ENCODE measurements at places on chromosomes 13 and 19.
A peak's percentile ranks its signal among the peaks of the same experiment; 100 is the strongest.

- peak; percentile 50 for DNase-seq
Observed at GRCh38 chr19:35153701-35154524, 622 bp upstream of the FXYD5 start.

DNA sequence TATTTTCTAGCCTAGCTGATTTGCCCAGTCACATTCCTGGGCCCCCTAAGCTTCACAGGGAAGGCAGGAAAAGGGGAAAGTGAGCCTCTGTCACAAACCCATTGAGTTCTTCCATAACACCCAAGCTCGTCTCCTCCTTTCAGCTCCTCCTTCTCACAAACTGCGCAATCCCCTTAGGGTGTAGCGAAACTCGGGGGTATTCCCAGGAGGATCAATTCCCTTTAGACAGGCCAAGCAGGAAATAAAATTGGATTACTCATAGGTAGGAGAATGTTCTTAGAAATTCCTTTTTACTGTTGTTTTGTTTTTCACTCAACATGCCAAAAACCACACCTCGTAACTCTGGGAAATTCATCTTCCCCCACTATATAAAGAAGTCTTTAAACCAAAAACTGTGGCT is 139.3 kb downstream of the IRS2 start:
- DNase-seq, result peak; percentile 65

DNA sequence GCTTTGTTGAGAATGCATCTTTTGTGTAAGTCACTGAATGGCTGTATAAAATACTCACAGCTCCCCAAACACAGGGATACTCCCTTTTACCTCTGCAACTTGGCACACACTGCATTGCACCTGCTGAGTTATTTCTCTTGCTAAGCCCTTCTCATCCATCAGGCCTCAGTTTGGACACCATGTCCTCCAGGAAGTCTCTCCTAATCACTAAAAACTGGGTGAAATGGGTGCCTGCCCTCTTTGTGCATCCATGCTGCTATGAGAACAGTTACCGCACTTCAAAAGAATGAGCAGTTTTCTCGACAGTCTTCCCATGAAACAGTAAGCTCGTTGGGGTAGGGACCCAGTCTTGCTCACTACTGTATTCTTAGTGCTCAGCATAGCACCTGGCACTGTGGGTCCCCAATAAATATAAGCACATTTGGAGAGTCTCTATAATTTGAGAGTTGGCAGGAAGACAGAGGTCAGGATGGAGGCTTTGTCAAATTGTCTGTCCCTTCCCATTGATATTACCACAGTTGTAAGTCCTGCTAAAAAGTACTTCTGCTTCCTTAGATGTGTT is 4.6 kb upstream of the SLC25A30 start:
- DNase-seq, result no peak

- peak; percentile 92 for DNase-seq
Observed at GRCh38 chr19:53333463-53334449, at the start of gene ZNF845. Gene ZNF845, plus strand, starts transcription at chr19:53333749. Its CDS starts 7,559 bp downstream, at chr19:53341308.

DNA sequence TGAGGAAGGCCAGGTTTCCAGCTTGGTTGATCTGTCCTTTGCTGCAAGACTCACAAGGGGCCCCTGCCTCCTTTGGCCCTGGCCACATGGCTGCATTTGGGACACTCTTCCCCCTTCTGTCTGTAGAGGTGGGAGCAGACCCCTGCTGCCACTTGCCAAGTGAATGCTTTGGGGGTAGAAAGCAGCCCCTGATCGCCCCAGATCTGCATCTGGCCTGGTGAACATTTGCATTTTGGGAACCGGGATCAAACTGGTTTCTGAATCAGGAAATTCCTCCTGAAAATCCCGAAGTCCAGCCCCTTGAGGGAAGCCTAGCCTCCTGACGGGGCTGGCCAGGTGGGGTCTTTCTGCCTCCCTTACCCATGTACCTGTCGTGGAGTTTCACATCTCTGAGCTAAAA is 14.9 kb downstream of the DPF1 start:
- DNase-seq, result no peak

GRCh38 chr13:61777899-61778298 is 362.2 kb upstream of the PCDH20 start:
- DNase-seq, result peak; percentile 7

DNA sequence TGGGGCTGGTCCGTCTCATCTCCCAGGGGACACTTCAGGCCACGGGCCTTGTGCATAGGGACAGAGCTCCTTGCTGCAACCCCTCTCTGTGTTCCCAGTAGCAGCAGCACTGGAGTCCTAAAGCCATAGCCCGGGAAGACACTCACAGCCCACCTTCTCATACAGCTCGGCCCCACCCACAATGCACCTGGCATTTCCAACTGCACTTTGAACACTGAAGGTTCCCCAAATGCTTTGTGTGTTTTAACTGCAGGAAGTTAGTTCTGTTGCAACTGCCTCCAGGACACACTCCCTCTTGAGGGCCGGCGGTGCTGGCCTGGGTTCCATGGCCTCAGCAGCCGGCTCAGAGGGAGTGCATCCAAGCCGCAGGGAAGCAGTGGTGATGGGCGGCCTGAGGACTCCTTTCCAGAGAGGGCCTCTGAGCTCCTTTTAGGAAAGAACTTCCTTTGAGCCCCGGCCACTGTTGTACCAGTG is 22.7 kb upstream of the TMEM255B start:
- no peak for DNase-seq

- peak; percentile 97 for DNase-seq
Observed at GRCh38 chr13:42996584-42996983, 4.5 kb upstream of the EPSTI1 start.

DNA sequence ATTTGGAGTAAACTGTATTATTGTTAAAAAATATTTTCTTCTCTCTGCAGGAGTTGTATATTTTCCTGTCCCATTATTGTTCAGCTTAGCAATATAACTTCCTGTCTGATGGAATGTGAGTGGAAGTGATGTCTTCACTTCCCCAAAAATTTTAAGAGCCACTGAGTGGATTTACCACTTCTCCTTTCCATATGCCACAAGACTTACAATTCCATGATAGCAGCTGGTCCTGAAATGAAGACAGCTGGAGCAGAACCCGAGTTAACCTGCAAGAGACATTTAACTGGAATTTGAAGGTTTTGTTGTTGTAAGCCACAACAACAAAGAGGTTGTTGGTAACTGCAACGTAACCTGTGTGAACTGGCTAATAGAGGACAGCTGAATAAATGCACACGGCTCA is 23.4 kb upstream of the TBC1D4 start:
- DNase-seq, result no peak

- DNase-seq, result no peak
Observed at GRCh38 chr19:53892981-53893325, 11.0 kb downstream of the PRKCG start.

GRCh38 chr13:45629940-45630339 is 14.4 kb upstream of the ERICH6B start:
- no peak for DNase-seq

- DNase-seq, result no peak
Observed at GRCh38 chr19:38352611-38353010, 17.0 kb downstream of the CATSPERG start.

DNA sequence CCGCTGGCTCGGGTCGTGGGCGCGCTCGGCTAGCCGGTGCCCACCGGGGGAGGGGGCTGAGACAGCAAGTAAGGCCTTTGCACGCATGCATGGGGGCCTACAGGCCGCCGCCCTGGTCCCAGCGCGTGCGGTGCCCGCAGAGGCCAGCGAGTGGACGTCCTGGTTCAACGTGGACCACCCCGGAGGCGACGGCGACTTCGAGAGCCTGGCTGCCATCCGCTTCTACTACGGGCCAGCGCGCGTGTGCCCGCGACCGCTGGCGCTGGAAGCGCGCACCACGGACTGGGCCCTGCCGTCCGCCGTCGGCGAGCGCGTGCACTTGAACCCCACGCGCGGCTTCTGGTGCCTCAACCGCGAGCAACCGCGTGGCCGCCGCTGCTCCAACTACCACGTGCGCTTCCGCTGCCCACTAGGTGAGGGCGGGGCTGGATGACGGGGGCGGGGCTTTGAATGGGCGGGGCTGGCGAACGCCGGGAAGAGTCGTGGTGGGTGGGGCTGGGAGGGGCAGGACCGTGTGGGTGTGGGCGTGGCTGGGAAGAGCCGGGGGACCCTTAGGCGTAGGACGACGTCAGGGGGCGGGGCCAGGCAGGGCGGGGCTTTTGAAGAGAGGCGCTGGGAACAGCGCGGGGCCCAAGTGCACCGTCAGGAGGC is 2.1 kb downstream of the CILP2 start:
- peak; percentile 78 for DNase-seq

DNA sequence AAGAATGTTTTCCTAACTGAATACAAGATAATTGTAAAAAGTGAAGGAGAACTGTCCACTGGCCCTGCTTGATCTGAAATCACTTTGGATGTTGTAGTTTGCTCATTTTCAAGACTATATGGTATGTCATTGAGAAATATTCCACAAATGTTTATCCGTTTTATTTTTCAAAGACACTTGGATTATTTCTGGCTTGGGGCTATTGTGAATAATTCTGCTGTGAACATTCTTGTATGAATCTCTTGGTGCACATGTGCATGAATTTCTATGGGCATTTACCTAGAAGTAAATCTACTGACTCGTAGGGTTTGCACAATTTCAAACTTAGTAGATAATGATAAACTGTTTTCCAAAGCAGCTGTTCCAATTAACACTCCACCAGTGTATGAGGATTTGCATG is 8.6 kb downstream of the RXFP2 start:
- no peak for DNase-seq

- DNase-seq, result no peak
Observed at GRCh38 chr13:77267362-77267761, 59.5 kb downstream of the MYCBP2 start.

DNA sequence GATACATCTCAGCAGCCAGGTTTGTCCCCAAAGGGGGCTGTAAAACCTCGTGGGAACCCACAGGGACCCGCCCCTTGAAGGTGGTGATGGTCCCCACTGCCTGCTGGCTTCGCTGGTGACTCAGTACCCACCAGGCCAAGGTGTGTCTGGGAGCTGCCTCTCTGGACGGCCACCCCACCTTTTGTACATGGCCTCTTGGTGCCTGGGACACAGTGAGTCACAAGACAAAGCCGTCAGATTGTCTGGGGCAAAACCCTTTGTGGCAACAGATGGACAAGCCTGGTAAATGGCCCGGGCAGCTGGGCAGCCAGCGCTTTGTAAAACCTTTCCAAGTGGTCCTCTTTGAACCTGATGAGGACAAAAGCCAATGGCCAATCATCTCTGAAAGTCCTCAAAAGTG is 27.9 kb upstream of the KLF2 start:
- DNase-seq, result no peak

GRCh38 chr13:65894049-65894448 is 1336.1 kb downstream of the PCDH9 start:
- DNase-seq, result no peak

GRCh38 chr19:12665281-12665573 is 1.3 kb downstream of the MAN2B1 start:
- DNase-seq, result no peak

DNA sequence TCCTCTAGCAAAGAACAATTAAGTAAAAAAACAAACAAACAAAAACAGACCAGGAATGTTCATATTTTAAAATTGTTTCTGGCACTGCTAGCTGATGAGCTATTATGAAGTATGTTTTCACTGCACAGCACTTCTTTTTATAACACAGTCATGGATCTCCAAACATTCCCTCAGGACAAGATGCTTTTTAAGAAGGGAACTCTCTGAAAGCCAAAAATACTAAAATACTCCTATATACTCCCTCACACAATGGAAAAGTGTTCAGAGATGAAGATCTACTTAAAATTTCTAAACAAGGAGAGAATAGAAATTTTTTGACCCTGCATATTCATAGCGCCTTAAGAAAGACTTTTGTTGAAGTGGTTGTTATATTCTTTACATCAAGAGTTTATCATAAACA is 926.8 kb downstream of the DIAPH3 start:
- no peak for DNase-seq

DNA sequence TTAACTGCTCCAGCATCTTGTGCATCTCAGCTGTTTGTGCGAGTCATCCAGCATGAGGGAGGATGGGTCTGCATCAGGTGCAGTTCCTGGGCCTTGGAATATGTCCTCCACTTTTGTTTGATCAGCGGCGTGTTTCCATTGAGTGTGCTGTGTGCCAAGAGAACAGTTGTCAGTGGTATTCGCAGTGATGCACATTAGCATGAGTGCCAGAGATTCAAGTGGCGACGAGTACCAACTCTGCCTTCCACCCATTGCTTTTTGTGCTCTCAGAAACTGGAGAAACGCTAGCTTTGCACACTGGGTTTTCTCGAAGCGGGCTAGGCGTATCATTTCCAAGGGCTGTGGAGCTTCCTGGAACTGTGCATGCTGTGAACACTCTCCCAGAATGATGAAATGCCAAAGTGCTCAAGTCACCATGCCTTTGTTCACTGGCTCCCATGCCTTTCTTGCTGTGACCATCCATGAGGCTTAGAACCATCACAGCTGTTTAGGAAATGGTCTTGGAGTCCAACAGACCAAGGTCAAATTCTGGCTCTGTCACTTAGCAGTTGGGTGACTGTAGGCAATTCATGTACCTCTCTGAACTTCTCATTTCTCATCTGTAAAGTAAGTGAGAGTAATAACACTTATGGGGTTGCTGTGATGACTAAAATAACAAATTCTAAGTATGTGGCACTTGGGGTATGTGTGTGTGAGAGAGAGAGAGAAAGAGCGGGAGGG is 18.4 kb downstream of the LRCH1 start:
- peak; percentile 63 for DNase-seq

DNA sequence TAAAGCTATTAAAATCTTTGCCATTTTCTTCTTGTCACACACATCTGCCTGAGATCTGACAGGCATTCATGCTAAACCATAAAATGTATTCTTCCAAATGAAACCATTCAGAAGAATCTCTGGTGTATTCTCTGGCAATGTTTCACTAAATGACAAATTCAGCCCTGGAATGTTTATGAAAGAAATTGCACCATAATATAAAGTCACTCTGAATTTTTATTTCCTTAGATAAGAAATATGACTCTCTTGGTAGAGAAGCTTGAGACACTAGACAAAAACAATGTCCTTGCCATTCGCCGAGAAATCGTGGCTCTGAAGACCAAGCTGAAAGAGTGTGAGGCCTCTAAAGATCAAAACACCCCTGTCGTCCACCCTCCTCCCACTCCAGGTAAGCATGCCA is 14.3 kb downstream of the OLFM4 start:
- peak; percentile 9 for DNase-seq

DNA sequence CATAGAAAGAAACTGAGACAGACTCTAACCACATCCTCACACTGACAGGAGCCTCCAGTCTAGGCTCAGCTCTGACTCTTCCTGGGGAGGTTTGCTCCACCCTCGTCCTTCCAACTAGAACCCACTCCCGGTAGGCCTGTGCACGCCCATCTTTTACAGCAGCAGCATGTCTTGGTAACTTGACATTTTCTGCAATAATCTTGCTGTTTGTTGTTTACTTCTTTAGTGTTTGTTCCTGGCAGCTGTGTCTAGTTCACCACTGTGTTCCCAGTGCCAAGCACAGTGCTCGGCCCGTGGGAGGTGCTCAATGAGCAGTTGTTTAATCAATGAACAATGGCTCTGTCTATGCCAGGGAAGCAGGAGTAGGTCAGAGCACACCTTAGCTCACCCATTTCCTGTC is 23.1 kb upstream of the ZNF729 start:
- DNase-seq, result no peak

- DNase-seq, result no peak
Observed at GRCh38 chr19:45115809-45116615, 23.0 kb downstream of the PPP1R37 start.

DNA sequence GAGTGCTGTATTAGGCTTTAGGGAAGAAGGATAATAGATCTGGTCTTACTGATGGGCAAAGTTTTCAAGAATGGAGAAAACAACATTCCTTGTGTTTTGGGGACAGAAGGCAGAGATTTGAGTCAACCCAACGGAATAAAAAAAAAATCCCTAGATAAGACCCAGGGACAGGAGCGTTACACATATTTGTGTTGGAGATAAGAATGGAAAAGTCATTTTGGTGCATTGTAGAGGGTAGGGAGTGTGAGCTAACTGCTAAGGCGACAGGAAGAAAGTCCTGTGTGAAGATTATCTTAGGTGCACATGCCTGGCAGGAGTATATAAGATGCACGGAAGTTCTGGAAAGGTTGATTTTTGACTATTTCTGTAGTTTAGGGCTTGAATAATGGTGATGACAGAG is 450.3 kb upstream of the ARGLU1 start:
- no peak for DNase-seq
